ENCODE measurements at places on chromosomes 2 and 18.

- no peak for DNase-seq
Measured at GRCh38 chr18:23977719-23978483, 36.7 kb upstream of the TTC39C start.

DNA sequence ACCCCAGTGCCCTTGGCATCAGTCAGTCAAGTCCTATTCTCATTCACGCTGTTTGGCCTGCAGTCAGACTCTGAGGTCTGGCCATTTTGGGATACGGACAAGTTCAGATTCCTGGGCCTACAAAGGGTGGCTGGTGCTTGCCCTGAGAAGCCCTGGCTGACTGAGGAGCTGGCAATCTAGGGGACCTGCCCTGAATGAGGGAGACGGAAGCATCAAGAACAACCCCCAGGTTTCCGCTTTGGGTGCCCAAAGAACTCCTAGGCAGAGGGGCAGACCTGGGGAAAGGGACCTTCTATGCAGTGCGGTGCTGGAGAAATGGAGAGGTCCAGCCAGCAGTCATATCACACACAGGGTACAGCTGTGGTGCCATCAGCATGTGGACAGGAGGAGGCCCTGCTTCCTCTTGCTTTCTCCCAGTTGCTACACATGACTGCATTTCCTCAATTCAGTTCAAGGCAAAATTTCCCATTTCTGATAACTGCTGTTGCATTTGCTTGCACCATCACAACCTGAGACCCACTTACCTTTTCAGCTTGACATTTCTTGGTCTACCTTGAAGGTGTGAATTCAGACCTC, 70.9 kb upstream of the LGALSL start:
- DNase-seq: no peak

DNA sequence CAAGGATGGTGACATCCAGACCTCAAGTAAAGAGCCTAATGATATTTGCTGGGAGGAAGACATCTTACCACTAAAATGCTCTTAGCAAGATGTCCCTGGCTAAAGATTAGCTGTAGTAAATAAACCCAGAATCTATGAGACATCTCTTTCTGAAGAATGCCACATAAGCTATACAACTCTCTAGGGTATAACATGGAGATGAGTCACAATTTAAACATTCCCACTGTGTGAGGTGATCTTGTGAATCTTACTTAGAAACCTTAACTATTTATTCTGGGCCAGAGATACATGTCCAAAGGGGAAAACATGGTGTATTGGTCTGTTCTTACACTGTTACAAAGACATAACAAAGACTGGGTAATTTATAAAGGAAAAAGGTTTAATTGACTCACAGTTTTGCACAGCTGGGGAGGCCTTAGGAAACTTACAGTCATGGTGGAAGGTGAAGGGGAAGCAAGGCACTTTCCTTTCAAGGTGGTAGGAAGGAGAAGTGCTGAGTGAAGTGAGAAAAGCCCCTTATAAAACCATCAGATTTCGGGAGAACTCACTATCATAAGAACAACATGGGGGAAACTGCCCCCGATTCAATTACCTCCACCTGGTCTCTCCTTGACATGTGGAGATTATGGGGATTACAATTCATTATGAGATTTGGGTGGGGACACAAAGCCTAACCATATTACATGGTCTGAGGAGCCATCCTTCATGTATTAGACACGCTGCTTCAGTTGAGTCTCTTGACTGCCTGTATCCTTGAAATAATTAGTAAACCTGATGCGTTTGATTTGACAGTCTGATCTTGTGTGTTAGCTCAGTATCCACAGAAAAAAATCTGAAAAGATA, 17.1 kb downstream of the KRCC1 start:
- DNase-seq: no peak

- DNase-seq: no peak
Measured at GRCh38 chr2:239392688-239393387, 8.0 kb downstream of the HDAC4 start.

DNA sequence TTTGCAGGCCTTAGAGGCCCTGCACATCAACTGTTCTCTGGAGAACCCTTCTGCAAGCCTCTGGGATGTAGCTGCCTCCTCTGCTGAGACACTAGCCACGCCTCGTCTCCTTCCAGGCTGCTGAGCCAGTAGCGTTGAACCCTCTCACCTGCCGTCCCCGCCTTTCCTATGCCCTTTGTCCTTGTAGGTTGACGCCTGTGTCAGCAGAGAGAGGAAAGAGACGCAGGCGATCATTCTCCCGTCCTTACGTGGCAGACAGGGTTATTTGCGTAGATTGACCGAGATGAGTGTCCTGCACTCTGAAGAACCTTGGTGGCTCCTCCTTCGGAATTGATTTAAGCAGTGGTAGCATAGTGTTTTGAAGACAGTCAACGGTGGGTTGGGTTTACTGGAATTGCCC, 27.8 kb downstream of the ID2 start:
- DNase-seq: no peak

DNA sequence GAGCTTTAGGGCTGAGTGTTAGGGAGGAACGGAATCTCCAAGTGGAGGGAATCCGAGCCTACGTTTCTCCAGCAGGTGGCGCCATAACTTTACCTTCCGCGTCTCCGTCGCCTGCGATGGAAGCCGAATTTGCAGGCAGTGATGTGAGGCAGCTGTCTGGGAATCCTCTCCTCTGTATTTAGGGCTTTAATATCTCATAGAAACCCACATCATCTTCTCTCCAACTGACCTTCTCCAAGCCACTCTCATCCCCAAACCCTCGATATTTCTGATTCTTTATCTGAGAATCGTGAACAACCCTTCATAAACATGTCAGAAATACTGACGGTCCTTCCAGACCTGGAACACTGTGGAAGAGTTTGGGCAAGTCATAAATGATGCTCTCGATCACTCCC, 27.5 kb downstream of the SIX2 start:
- peak; percentile 21 for DNase-seq

DNA sequence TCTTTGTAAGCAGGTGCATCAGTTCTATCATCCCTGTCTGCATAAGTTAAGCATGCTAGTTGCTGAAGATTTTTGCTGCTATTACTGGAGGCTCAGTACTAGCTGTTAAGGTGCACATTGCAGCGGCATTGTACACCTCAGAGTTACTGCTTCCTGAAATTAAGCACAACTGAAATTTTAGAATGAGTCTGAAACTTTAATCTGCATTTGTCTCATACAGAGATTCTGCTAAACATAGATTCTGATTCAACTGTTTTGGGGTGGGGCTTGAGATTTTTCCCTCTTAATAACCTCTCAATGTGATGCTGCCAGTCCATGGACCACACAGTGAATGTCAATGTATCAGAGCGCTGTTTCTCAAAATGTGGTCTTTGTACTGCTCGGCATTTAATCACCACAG, 585.7 kb upstream of the GCFC2 start:
- no peak for DNase-seq

- DNase-seq: no peak
Measured at GRCh38 chr2:23545811-23546210, 160.8 kb downstream of the KLHL29 start.

- DNase-seq: peak; percentile 22
Measured at GRCh38 chr2:64945973-64946768, 43.0 kb upstream of the SLC1A4 start.

GRCh38 chr2:7241041-7241745, 324.0 kb downstream of the RNF144A start:
- no peak for DNase-seq

GRCh38 chr2:190529486-190530247, 4.9 kb downstream of the NEMP2 start:
- no peak for DNase-seq

DNA sequence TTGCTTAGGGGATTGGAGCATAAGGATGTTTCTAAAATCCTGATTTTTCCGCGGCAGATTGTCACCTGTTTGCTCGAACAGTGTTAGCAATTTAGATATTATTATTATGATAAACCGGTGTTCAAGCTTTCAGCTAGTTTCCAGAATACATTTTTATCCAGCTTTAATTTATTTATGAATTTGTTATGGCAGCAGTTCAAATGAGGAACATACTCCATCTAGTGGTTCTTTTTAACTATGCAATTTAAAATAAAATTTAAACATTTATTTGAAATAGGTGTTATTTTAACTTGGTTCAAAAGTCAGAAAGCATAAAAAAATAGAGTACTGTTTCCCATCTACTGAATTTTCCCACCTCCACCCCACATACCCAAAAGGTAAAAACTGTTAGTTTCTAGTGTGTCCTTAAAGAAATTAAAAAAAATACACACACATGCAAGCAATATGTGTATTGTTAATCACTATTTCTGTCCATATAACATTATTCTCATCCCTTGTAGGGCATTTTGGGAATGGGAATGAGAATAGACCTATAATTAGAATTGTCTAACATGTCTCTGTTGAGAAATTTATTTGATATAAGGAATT, 23.2 kb downstream of the ACOXL start:
- DNase-seq: no peak

DNA sequence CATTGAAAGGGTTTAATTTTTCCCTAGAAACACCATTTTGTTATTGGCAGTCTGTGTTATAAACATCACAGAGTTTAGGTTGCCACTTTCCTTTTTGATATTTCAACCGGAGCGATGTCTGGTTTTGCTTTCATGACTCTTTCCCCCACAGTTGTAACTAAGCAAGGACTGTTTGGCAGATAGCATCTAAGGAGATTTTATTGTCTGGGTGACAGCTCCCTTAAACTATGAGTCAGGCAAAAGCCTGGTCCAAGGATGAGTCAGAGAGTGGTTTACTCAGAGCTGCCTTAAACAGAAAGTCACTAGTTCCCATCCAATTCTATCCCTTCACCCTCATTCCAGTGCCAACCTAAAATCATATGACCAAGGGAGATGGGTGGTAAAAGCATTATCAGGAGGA, 341.6 kb upstream of the VWC2L start:
- DNase-seq: no peak

DNA sequence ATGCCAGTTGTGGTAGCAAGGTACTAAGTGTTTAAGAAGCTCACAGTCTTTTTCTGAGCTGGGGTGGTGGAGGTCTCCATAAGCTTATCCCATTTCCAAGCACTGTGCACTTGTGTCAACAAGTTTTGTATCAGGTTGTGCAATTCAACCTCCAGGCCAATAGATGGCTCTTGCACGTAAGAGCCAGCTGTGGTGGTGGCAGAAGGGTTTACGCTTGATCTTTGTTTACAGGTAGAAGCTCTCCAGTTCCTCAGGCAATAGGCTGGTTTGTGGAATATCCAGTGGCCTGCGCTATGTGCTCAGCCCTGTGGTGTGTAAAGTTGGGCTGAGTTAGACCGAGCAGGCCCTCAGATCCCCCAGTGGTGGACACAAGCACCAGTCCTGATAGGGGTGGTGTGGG, 89.7 kb upstream of the CNTNAP5 start:
- DNase-seq: no peak

- DNase-seq: no peak
Measured at GRCh38 chr2:106187273-106187891, 6.7 kb downstream of the UXS1 start.

Measured in stimulated activated CD4-positive, alpha-beta T cell treated with anti-CD3 and anti-CD28 coated beads, Interleukin-15, amount 100 ng/mL, for 1 hour (primary cell).